ENCODE measurements at places on chromosomes 1 and 21.

DNA sequence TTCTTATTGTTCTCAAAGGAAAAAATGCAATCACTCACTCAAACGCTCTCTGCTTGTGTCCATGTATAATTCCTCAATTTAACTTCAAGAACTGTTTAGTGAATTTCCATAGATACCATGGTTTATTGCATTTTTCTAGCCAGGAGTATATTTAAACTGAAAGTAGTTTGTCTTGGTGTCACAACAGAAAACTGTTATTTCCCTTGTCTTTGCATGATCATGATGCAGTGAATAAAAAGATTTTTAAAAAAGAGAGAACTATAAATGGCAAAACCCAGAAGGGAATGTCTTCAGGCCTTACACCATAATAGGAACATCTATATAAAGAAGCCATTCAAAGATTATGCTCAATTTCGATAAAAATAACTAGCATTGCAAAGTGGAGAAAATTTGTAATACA lies 523.5 kb upstream of the ADGRL4 start:
- DNase-seq: no peak

GRCh38 chr1:15848143-15848928 lies 829 bp downstream of the SPEN start:
- DNase-seq: peak; percentile 62

GRCh38 chr1:113780374-113781146 lies 21.3 kb upstream of the PHTF1 start:
- no peak for DNase-seq

DNA sequence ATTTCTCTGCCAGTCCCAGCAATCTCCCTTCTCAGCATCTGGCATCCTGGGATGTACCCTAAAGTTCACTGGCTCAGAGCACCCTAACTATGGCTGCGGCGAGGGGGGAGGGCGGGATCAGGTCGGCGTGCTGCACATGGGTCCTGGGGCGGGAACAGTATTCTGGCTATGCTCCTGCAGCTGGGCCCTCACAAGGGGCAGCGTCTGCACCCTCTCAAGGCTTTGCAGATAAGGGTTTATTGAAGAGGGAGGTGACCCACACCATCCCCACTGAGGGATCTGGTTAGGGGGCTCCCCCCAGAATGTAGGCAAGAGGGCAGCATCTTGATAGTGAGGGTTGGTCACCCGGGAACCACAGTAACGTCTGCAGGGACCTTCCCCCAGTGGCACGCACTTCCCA lies 44.9 kb upstream of the PCBP3 start:
- DNase-seq: no peak

GRCh38 chr1:204266504-204267034 lies 52.8 kb upstream of the GOLT1A start:
- no peak for DNase-seq

DNA sequence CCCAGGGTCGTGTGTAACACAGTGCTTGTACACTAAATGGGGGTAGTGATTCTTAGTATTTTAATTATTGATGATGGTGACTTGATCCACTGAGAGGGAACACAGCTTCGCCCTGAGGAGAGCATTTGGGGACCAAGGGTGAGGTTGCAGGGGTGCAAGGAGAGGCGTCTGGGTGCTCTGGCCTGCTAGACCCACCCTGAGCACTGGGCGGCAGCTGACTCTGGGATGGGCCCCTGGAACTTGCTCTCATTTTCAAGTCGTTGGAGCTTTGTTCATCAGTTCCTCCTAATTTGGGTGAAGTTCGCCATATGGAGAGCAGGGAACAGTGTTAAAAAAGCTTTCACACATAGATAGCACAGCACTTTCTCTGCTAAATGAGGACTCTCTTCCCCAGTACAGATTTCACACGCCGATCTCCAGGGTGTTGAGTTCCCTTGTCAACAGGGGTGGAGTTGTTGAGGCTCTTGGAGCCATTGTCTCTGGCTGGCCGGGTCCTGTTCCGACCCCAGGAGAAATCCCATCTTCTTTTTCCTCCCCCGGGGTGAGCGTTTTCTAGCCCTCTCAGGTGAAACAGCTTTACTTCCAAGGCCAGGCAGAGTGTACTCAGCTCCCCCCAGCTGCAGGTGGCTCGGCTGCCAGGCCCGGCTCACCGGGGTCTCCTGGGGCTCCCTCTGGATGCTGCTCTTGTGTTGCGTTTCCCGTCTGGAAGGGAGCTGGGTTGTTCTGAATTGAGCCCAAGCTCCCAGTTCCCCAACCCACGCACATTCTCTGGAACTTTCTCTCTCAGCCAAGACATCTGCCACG lies 367.4 kb downstream of the RPS6KC1 start:
- DNase-seq: no peak

DNA sequence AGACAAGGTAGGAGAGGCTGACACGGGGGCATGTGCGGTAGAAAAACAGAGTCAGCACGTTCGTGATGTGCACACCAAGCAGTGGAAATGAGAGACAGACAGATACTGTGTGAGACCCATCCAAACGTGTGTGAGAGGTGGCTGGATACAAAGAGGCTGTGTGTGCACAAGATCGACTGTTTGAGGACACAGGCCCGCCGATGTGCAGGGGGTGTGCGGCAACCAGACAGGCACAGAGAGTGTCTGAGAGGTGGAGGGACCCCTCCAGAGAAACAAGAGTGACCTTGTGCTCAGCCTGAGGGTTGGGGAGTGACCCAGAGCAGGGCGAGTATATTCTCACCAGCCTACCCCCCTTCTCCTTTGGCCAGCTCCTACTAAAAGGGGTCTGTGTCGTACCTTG lies 97.8 kb upstream of the IPO9 start:
- DNase-seq: no peak

GRCh38 chr21:41731081-41731480 lies 35.8 kb downstream of the RIPK4 start:
- DNase-seq: no peak

GRCh38 chr1:180157108-180157507 lies 2.4 kb downstream of the QSOX1 start:
- DNase-seq: no peak

DNA sequence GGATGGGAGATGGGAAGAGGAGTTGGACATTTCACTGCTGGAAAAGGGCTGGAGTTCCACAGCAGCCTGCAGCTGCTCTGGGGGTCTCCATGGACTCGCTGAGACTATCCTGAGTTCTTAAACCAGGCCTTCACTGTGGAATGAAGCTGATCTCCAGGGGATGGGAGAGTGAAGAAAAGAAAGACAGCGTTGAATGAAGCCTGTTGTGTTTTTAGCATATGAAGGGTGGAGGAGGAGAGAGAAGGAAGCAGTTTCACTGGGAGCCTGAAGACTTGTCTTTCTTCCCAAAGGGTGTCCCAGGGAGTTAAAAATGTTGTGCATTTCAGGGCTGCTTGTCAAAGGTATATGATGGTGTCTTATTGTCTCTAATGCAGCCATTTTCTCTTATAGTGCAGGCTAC lies 9.2 kb downstream of the ROR1 start:
- DNase-seq: no peak

- DNase-seq: no peak
These were observed 49.8 kb downstream of the KCNT2 start for GRCh38 chr1:196558411-196558810.

GRCh38 chr1:43653893-43654292 lies 3.9 kb downstream of the KDM4A start:
- no peak for DNase-seq

- no peak for DNase-seq
These were observed 1.6 kb downstream of the SRSF11 start for GRCh38 chr1:70222716-70223235.

- no peak for DNase-seq
These were observed 129.7 kb downstream of the ATP1B1 start for GRCh38 chr1:169236143-169236542.

DNA sequence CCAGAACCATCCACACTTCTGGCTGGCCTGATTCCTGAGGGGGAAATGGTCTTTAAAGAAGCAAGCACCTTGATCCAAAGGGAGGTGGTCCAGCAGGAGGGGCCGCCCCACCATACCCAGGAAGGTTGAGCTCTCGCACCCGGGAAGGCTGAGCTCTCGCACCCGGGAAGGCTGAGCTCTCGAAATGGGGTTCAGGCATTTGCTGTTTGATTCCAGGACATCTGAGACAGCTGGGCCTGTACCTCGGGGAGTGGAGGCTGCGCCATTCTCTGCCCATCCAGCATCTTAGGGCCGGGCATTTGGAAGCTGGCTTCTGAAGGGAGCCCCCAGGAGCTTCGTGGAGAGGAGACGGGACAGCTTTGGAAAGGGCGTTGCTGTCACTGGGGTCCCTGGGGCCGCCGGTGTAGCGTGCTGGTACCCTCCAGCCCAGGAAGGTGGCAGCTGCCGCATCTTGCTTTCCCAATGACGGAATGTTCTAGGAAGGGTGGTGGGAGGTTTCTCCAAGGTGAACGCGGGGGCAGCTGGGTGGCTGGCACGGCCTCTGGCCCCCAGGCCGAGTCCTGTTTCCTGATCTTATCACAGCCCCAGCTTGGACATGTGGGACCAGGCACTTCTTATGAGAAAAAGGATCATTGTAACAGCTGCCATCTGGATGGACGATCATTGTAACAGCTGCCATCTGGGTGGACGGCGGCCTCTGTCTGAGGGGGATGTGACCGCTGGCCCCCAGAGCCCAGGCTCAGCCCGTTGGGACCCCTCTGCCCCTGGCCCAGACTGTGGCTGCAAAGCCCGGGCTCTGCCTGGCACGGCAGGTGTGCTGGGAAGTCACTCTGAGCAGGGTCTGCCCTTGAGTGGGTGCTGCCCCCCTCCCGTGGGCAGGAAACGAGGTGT lies 61.6 kb downstream of the COL18A1 start:
- no peak for DNase-seq

DNA sequence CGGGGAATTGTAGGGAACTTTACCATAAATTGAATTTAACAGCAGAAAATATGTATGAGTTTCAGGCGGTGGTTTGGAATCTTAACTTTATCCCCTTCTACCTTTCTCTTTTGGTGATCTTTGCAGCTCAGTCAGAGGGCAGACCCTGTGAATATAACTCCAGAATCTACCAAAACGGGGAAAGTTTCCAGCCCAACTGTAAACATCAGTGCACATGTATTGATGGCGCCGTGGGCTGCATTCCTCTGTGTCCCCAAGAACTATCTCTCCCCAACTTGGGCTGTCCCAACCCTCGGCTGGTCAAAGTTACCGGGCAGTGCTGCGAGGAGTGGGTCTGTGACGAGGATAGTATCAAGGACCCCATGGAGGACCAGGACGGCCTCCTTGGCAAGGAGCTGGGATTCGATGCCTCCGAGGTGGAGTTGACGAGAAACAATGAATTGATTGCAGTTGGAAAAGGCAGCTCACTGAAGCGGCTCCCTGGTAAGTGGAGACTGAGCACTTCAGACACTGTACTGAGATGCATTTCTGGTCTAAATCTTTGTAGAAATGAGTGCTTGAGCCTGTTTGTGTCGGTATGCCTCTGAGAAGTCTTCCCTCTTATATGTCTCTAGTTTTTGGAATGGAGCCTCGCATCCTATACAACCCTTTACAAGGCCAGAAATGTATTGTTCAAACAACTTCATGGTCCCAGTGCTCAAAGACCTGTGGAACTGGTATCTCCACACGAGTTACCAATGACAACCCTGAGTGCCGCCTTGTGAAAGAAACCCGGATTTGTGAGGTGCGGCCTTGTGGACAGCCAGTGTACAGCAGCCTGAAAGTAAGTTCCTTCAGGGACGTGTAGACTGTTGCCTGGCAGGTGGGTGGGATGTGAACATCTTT lies 1.5 kb downstream of the CCN1 start:
- DNase-seq: no peak

GRCh38 chr1:88060750-88061491 lies 623.2 kb upstream of the PKN2 start:
- DNase-seq: no peak

DNA sequence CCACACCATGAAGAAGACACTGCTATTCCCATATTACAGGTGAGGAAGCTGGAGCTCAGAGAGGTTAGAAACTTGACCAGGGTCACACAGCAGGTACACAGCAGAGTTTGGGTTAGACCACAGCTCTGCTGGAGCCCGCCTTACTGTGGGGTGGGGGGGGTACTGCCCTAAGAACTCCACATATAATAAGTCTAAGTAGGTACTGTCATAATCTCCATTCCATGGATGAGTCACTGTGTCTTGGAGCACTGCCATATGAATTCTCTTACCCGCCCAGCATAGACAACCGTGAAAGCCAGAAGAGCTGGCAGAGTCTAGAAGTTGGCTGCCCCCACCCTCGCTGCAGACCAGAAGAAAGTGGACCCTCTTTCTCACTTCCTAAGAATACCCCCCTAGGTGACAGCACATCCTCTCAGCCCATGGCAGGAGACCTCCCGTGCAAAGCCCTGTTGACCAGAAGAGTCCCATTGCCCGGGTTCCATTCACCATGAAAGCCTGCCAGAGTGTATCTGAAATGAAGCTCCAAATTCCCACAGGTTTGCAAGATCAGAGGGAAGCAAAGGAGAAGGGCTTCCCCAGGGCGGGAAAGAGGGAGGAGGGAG lies 5.2 kb upstream of the PLA2G2D start:
- DNase-seq: no peak

DNA sequence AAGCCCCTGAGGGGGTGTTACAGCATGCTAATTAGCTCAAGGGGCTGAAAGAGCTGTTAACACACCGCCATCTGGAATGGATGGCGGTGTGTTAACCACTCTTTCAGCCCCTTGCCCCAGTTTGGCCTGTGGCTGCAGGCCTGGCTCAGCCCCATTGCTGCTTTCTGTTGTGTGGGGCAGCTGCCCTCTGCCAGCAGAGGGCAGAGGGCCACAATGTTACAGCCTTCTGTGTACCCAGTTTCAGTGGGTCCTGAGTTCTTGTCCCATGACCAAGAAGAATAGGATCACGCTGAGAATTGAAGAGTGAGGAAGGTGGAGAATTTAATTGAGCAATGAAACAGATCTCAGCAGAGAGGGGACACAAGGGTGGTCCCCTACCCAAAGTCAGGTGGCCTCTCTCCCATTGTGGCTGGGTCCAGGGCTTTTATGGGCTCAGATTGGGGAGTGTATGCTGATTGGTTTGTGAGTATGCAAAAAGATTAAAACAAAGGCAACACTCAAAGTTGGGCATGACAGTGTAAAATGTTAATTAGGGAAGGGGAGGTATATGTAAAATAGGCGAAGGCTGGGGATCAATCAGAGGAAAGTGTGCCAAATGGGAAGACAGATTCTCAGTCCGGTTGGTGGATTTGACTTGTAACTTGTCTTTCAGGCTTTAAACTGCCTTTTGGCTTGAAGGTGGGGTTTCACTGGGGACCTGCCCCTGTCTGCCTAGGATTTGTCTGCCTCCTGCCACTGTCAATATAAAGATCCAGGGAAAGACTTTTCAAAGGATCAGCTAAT lies 142.2 kb downstream of the RABGAP1L start:
- DNase-seq: no peak

DNA sequence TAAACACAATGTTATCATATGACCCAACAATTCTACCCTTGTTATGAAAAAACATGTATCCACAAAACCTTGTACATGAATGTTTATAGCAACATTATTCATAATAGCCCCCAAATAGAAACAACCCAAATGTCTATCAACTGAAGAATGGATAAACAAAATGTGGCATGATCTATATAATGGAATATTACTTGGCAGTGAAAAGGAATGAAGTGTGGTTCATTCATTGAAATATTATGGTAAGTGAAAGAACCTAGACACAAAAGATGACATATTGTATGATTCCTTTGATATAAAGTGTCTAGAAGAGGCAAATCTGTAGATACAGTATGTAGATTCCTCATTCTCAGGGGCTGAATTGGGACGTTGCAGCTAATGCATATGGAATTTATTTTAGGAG lies 151.2 kb downstream of the KIF26B start:
- no peak for DNase-seq
